ENCODE measurements at places on chromosomes 5 and 9.

- no peak for DNase-seq
Measured at GRCh38 chr9:26779062-26779461, 113.5 kb downstream of the CAAP1 start.

DNA sequence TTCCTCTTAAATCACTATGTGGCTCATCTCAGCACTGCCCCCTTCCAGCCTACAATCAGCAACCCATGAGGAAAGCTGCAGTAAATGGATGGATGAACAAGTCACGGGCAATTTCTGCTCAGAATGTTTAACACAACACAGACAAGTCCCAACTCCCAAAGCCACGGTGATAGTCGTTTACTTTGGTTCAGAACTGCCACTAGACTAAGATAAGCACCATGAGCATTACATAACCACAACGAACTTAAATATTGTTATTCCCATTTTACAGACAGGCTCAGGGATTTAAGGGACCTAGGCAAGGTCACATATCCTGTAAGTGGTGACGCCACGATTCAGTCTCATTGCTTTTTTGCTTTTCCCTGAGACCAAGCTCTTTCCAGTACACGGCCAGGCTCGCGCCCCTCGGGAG is 2.0 kb upstream of the SMIM27 start:
- peak; percentile 30 for DNase-seq

DNA sequence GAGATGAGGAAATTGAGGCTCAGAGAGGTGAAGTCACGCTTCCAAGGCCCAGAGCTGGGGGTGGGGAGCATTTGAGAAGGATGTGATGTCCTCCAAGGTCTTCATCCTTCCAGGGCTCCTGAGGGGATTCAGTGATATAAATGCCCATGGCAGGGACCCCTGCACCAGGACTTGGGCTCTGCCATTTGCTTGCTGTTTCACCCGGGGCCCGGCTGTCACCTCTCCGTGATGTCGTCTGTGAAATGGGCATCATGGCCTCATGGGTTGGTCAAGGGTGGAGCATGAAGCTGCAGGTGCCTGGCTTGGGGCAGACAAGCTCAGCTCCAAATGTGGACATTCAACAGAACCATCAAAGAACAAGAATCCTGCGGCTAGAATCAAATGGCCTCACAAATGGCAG is 253.1 kb downstream of the PBX3 start:
- no peak for DNase-seq

GRCh38 chr5:119059740-119060255 is 11.1 kb upstream of the DMXL1 start:
- peak; percentile 93 for DNase-seq

DNA sequence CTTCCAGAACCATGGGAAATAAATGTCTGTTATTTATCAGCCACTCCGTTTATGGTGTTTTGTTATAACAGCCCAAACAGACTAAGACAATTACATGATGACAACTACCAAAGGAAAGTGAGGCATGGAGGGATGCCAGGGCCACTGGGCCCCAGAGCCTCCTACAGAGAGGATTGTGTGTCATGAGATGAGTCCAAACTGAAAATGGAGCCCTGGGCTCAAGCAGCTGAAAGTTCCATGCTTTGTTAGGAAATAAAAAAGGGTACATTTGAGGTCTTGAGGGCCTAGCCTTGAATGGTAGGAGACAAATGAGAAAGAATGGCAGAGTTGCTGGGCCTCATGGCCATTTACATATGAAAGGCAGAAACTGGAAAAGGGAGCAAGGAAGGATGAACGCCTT is 586.5 kb downstream of the CETN3 start:
- DNase-seq: no peak

- no peak for DNase-seq
Measured at GRCh38 chr9:121945849-121946248, 147.3 kb downstream of the TTLL11 start.

GRCh38 chr5:156474251-156474650 is 147.3 kb downstream of the SGCD start:
- DNase-seq: no peak

DNA sequence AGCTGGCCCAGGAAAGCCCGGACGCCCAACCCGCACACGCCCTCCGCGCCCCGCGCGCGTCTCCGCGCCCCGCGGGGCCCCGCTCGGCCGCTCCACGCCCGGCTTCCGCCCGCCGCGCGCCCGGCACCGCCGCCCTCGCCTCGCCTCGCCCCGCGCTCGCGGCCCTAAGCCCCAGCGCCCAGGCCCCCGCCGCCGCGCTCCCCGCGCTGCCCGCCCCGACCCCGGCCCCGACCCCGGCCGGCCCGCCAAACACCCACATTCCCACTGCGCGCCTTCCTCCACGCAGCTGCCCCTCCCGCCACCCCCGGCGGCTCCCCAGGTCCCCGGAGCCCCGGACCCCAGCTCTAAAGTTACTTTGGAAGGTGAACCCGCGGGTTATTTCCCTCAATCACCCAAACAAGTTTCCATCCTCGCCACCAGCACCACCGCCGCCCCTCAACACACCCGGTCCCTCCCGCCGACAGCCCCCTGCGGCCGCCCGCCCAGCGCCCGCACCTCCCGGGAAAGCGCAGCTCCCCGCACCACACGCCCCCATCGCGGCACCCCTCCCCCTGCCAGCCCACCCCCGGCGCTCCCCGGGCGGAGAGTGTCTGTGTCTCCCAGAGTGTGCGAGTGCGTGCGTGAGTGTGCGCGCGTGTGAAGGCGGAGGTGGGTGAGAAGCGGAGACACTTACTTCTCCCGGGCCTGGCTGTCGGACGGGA is 439 bp downstream of the SSBP2 start:
- DNase-seq: no peak

GRCh38 chr9:134891713-134892112 is 11.1 kb downstream of the FCN2 start:
- no peak for DNase-seq

DNA sequence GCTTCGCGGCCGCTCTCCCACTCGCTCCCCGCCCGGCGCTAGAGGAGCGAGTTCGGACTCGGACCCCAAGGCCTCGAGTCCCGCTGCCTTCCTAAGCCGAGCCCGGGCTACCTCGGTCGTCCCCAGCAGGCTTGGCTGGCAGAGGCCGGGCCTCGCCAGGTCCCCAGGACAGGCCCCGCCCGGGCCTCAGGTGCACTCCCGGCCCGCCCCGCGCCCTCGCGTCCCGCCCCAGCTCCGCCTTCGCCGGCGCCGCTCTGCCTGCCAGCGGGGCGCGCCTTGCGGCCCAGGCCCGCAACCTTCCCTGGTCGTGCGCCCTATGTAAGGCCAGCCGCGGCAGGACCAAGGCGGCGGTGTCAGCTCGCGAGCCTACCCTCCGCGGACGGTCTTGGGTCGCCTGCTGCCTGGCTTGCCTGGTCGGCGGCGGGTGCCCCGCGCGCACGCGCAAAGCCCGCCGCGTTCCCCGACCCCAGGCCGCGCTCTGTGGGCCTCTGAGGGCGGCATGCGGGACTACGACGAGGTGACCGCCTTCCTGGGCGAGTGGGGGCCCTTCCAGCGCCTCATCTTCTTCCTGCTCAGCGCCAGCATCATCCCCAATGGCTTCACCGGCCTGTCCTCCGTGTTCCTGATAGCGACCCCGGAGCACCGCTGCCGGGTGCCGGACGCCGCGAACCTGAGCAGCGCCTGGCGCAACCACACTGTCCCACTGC is at the start of gene SLC22A5:
Gene SLC22A5, plus strand, starts transcription at position 237 of the 707 bp plus-strand sequence. Its CDS starts 263 bp downstream, at position 500.
- DNase-seq: peak; percentile 61

GRCh38 chr9:28888806-28889205 is 1315.5 kb upstream of the C9orf72 start:
- DNase-seq: no peak

DNA sequence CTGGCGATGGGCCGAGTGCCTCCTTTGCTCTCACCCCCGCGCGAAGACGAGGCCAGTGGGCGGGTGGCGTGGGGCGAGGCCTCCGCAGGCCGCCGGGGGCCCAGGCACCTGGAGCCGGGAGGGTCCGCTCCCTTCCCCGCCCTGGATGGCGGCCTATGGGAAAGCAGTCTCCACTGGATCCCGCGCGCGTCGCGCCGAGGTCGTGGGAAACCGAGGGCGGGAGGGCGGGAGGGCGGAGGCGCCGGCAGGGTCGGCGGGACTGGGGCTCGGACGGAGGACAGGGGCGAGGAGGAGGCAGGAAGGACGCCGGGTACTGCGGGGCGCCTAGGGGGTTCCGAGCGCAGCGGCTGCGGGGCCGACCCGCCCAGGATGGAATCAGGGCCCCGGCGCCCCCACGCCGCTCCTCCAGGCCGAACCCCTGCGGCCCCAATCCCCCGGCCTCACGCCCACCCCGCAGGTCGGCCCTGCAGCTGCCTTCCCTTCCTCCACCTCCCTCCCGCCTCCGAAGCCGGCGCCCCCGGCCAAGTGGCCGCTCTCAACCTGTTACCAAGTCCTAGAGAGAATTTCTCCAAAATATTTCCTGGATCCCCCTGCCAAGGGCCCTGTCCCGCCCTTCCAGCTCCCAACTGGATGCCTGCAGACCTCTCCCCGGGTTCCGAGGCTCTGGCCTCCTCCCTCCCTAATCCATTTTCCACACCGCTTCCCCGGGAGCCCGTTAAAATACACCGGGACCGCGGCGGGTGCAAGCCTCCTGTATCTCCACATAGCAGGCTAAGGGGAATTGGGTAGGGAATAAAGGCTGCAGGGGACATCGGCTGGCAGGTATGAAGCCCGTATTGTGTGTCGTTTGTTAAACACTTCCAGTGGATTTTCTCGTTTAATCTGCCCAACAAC is 146.3 kb downstream of the ERCC6L2 start:
- DNase-seq: no peak

DNA sequence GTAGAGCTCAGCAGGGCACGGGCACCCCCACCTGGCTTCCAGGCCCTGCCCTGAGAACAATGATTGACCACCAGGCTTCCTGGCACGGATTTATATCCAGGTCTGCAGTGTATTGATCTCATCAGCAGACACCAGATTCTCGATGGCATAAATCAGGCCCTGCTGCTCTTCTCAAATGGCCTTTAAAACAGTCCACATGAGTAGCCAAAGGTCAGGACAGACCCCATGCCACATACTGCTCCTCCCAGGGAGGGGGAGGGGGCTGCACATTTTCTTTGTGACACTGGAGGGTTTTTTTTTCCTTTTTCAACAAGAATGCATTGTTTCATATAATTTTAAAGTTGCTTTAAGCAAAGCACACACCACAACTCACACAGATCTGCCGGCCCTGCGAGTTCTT is 85.4 kb downstream of the SEMA4D start:
- DNase-seq: no peak

DNA sequence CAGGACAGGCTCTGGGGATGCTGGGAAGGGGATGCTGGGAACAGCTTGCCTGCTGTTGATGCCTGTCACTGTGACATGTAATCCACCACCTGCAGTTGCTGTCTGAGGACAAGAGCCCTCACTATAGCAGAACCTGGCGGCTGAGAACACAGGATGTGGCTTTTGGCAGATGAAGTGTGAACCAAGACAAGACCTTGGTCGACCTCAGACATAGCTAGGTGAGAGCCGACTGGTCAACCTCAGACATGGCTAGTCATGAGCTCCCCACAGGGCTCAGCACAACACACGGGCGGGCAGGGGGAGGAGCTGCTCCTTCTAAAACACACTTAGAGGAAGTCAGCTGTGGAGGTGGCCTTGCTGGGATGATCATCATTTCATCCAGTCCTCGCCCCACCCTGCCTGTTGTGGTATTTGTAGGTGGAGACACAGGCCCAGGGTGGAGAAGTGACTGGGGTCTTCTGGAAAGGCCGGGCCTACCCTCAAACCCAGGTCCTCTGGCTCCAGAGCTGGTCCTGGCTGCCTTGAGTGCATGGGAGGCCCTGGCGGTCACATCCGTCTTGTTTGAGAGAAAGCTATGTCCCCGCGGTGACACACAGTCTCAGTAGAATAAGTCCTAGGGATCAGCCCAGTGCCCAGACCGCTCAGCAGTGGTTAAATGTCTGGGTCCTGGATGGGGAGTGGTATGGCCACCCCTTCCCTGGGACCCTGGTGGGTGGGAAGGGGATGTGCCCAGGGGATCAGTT is 6.1 kb downstream of the SUSD3 start:
- peak; percentile 56 for DNase-seq

DNA sequence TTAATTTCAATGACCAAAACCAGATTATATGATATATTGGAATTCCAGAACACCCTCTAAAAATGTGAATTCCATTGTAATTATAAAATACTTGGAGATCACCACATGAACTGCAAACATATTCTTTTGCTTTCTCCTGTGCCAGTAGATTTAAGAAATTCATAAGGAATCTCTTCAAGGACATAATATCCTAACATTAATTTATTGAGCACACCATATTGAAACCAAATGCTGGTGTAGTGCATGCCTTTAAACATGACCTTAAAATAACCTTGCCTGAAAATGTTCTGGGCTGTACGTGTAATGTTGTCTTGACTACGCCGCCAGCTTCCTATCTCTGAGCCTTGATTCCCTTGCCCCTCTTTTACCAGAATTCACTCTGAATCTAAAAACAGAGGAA is 205.0 kb upstream of the ACTBL2 start:
- no peak for DNase-seq

DNA sequence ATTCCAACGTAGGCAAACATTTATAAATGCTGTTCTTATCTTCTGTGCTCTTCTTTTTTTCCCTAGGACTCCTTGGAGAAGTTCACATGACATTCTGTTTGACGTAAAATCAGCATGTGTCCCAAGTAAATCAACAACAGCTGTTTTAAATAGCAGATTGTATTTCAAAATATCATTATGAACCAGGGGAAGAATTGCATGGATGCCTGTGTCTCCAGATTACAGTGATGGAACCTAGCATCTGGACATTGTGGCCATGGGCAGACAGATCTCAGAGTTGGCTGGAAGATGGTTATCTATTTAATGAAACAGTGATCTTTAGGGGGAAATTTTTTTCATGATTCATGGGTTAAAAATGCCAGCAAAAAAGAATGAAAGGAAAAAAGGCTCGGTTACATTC is 222.0 kb downstream of the MAN2A1 start:
- no peak for DNase-seq

DNA sequence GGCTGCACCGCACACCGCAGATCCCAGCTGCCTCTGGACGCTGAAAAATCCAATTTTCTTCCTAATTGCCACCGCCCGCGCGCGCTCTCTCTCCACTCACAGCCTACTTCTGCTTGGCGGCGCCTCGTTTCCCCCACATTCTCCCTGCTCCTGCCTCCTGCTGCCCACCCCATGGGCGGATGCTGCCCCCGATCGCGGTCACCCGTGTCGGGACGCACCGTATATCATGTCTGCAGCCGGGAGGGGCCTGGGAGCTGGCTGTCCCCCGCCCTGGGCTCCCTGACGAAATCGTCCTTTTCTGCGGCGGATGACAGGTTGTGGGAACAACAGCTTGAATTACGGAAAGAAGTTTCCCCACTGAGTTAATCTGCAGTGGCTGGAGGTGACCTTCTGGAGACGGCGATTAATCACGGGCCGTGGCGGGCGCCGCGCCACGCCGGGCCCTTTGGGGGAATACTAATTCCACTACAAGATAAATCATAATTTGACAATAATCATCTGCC is 36.3 kb upstream of the PSD2 start:
- DNase-seq: no peak

DNA sequence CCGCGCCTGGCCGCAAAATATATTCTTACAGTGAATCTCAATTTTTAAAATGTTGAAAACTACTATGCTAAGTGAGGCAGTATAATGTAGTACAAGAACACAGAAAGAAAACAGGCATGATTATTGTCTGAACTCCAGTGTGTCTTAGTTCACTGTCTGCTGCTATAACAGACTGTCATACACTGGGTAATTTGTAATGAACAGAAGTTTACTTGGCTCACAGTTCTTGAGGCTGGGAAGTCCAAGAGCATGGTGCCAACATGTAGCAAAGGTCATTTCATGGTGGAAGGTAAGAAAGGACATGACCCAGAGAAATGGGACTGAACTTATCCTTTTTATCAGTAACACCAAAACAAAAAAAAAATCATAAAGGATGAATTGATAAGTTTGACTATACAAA is 19.9 kb upstream of the TEX10 start:
- DNase-seq: no peak

GRCh38 chr5:26024774-26025173 is 1013.6 kb downstream of the CDH9 start:
- DNase-seq: no peak
